ENCODE measurements at places on chromosomes 11 and 22.

DNA sequence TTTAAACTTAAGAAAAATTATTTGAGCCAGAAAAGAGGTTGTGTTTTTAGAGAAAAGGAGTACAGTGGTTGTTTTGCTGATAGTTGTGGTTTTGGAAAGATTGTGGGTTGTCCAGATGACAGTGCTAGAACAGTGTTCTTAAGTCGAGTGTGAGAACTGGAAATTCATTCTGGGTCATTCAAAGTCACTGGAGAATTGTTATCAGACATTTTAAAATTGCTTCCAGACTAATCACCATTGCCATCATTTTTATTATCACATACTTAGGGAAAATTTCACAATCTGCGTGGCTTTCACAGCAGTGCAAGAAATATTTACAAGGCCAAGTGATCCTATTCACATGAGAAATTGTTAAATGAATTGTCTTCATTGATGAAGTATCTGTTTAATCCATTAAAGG, 242.2 kb upstream of the DDI1 start:
- DNase-seq = no peak

DNA sequence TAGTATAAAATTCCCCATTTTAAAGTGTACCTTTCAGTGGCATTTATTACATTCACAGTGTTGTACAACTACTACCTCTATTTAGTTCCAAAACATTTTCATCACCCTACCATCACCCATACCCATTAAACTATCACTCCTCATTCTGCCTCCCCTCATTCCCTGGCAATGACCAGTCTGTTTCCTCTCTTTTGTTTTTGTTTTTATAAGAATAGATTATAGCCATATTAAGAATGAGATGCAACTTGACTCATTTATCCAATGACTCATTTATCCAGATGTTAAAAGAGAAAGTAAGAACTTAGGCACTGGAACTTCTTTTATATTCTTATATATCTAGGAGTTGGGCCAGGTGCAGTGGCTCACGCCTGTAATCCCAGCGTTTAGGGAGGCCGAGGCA, 156.3 kb downstream of the FAT3 start:
- no peak for DNase-seq

DNA sequence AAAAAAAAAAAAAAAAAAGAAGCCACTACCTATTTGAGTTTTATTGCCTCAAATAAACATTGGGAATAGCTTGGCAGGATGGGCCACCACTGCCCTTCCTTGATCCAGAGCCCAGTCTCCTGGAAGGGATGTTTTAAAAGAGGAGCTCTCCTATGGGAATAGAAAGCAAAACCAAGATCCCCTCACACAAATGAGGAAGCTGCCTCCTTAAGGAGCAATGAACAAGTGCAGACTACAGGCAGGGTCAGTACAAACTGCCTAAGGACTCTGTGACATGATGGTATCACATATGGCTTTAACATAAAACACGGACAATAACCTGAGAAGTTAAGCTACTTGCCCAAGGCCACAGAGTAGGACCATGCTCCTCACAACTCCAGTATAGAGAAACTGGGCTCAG, 120.8 kb downstream of the NAT10 start:
- no peak for DNase-seq

GRCh38 chr11:118740892-118741291, 50.1 kb downstream of the DDX6 start:
- DNase-seq = no peak

- no peak for DNase-seq
Measured at GRCh38 chr11:75349521-75350116, 1.8 kb downstream of the ARRB1 start.

DNA sequence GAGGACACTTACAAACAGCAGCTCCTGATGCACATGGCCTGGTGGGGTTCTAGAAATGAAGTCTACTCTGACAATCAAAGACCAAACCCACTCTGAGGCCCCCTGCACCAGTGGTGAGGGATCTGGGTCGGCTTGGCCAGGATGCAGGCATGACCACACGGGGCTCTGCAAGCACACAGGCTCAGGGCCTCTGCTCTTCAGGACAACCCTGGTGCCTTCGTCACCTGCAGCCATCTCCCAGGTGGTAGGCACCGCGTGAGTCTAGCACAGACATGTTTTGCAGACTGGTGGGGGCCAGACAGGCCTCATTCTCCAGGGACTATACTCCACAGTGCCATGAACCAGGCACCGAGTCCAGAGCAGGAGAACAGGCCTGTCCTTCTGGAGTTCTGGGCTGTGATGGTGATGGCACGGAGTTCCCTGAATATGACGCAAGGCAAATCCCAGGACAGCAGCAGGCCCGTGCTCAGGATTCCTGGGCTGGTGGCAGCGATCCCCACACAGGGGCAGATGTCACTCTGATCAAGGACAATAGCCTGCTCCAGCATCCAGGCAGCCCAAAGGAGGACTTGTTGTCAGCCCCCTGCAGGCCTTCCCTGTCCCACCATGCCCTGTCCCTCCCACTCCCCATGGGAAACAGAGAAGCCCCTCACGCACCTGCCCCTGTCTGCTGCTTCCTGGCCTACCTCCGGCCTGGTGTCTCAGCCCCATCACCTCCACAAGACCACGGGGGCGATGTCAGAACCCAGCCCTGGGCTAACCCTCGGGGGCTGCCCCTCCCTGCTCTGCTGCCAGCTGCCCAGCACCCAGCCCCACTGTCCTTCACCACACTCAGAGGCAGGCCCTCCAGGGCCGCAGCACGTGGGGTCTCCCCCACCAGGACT, 36.1 kb downstream of the GNB1L start:
- DNase-seq = peak; percentile 17

DNA sequence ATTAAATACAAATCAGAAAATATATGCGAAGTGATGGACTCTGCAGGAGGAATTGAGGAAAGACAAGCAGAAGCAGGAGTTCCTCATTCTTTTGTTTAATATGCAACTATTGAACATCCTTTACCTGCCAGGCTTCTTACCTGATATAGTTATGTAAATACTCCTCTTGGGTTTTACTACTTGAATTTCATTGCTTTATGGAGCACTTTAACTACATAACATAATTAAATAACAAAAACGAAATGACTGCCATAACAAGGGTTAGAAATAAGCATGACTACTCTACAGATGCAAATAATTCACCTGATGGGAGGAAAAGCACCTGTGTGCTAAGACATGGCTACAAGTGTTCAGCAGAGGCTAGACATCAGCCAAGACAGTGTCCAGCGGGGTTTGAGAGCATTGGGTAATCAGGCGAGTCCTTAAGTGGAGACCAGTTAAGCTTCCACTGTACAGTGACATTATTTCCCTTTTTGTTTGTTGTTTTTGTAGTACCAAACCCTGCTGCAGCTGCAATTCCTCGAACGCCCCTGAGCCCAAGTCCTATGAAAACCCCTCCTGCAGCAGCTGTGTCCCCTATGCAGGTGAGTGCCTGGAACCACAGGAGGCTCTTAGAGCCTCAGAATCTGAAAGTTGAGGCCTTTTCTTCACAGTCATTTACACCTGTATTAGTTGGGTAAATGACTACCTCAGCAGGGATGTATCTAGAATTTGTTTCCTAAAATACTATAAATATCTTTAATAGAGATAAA, 67.4 kb downstream of the SPECC1L start:
- DNase-seq = no peak

GRCh38 chr11:65854161-65854592, 3.8 kb downstream of the CFL1 start:
- DNase-seq = no peak

DNA sequence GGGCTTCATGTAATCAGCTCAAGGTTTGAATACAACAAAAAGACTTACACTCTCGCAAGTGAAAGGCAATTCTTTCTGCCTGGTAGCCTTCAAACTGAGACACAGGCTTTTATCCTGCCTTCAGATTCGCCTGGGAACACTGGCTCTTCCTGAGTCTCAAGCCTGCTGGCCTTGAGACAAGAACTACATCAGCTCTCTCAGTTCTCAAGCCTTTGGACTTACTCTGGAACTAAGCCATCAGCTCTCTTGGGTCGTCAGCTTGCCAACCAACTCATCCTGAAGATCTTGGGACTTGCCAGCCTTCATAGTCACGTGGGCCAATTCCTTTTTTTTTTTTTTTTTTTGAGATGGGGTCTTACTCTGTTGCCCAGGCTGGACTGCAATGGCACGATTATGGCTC, 35.7 kb upstream of the LRRC10B start:
- DNase-seq = no peak

DNA sequence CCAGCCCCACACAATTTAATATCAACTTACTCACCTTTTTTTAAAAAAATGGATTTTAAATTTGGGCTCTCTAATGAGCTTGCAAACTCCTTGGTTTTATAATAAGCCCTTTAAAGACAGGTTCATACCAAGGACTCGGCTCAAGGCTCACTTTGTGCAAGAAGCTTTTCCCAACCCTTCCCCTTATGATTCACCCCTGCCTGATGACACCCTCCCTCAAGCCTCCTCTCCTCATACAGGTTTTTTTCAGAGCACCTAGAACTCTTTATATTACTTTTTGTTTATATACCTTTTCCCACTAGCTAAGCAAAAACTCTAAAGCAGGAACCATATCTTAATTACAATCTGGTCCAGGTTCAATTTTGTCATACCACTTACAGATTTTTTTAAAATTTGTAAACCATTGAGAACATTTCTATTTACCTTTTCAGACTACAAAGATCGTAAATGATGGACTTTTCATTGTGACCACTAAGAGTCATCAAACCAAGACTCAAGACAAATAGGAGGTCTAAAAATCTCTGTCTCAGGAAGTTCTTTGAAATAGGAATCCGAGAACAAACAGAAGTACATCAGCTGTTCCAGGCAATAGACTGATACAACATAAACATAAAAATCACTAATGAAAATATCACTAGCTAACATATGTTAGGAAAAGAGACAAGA, 13.1 kb upstream of the EXPH5 start:
- no peak for DNase-seq

DNA sequence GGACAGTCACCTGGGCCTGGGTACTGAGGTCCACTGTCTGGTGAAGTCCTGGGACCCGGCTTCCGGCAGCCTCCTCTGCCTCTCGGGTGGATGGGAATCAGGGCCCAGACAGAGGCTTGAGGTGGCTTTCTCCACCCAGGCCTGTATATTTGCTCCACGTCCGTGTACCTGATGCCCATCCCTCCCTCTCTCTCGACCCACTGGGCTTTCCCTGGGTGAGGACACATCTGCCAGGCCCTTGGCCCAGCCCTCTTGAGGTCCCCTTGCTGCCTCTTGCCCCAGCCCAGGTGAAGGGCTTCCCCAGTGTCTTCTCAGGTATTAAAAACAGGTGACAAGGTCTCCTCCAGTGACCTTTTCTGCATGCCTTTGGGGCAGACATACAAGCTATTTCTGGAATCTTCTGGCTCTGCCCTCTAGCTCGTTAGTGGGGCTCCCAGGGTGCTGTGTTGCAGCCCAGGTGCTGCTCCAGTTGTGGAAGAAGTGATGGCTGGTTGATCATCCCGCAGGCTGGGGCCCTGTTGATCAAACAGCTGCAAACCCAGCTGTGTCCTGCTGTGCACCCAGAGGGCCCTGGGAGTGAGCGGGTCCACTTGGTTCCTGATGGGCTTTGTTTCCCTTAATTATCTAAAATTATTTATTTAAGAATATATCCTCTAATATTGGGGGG, 25.5 kb upstream of the ACR start:
- DNase-seq = no peak

DNA sequence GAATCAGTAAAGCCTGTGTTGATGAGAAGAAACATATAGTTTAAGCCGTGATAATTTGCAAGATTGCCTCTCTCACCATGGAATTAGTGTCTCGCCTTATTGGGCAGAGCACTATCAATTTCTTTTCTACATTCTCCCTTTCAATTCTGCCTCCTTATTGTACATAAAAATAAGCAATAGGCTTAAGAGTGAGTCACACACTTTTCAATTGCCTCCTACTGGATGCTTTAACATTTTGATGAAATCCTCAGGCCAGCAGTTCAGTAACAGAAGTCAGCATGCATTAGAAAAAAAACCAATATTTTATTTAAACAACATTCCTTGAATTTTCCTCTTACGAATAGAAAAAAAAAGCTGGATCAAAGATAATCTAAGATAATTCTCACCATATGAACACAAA, 33.8 kb upstream of the VWA5A start:
- DNase-seq = no peak

DNA sequence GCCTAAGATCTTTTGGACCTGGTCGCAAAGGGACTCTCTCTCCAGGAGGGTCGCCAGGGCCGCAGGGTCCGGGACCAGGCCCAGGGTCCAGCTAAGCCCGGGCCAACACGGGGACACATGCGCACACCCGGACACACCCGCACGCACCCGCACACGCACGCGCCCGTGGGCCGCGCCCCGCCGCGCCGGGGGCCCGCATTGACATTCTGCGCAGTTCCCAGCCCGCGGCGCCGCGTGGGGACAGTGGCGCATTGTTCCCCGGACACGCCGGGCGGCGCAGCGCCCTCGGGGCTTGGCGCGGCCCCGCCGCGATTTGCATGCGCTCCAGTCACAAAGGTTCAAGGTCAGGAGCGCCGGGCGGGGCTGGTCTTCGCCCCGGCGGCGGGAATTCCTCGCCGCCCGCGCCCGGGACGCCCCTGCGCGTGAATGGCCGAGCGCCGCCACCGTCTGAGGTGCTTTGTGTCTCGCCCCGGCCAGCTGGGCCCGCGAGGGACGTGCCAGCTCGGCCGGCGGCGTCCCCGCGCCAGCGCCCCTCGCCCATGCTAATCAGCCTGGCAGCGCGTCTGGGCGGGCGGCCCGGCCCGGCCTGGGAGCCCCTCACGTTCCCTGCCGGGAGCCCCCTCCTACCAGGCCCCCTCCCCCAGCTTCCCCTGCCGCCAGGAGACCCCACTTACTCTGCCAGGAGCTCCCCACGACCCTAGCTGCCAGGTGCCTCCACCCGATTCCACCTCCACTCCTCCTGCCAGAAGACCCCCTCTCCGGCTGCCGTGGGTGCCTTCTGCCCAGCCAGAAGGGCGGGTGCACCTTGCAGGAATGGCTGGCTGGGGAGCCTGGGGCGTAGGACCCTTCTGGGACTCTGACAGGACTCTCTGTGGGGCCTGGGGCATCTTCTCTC, 50.5 kb upstream of the WNT7B start:
- DNase-seq = no peak

DNA sequence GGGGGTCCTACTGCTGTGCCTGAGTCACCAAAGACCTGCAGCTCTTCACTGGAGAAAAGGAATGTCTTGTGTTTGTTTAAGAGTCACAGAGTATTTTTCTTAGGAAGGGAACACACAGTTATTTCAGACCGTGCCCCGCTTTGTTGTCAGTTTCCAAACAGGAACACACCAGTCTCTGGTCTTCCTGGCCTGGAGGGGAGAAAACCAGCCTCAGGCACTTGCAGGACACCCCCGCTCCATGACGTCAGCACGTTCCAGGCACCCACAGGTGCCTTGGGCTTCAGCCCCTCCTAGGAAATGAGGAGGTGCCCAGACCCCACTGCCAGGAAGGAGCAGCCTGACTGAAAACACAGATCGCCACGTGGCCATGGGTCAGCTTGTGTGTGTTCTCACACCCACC, 5.4 kb downstream of the DEAF1 start:
- DNase-seq = no peak

GRCh38 chr11:5369789-5370188, 13.8 kb upstream of the OR51M1 start:
- no peak for DNase-seq
